Colonic mucosa (tissue), 4 donors: ENCODE measurements at places on chromosomes 4 and X.
A peak's percentile ranks its signal among the peaks of the same experiment; 100 is the strongest.

DNA sequence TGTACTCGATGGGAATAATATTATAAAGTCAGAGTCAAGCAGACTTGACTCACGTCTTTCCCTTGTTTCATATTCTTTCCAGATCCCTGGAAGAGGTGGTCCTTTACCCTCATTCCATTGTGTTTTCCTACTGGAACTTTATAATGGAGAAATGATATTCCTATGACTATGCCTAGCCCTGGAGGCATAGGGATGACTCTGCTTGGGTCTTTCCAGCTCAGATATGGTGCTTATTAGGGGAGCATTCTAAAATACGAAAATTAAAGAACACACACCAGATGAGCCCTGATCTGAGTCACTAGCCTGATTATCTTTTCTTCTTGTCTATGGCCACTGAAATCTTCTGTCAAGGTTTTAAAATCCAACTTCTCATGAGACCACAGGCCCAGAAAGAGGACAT lies 231.4 kb downstream of the ANKRD50 start:
- no peak for DNase-seq

- DNase-seq, result peak; percentile 27
Observed at GRCh38 chr4:36039026-36039425, 205.3 kb downstream of the ARAP2 start.

DNA sequence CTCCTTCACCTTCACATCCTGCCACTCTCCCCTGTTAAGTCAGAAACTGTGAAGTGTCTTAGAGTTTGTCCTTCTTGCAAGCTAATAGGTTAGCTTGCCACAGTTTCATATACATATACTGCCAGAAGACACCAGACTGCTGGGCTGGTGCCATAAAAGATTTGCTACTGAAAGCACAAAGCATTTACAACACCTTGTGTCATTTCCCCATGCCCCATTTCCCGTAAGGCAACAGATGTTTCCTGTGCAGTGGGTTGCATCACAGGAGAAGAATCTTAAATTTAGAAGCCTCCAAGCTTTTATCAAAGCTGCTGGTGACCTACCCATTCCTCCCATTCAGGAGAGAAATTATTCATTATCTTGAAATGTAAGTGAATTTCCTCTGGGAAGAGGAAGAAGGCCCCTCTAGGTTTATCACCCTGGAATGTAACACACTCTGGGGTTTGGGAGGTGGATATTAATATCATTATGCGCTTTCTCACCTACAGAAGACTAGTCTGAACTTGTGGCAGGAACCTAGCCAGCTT lies 34.5 kb upstream of the RAB33B start:
- peak; percentile 36 for DNase-seq

- no peak for DNase-seq
Observed at GRCh38 chr4:101794806-101795205, 4.3 kb downstream of the BANK1 start.

- DNase-seq, result no peak
Observed at GRCh38 chr4:91502365-91502764, 801.4 kb upstream of the GRID2 start.

- no peak for DNase-seq
Observed at GRCh38 chr4:151952137-151952536, 191.3 kb upstream of the GATB start.

GRCh38 chr4:141571362-141571761 lies 65.0 kb upstream of the IL15 start:
- DNase-seq, result no peak

GRCh38 chr4:116215622-116216021 lies 869.8 kb downstream of the TRAM1L1 start:
- DNase-seq, result no peak

GRCh38 chrX:44698357-44698756 lies 145.5 kb upstream of the DUSP21 start:
- no peak for DNase-seq

DNA sequence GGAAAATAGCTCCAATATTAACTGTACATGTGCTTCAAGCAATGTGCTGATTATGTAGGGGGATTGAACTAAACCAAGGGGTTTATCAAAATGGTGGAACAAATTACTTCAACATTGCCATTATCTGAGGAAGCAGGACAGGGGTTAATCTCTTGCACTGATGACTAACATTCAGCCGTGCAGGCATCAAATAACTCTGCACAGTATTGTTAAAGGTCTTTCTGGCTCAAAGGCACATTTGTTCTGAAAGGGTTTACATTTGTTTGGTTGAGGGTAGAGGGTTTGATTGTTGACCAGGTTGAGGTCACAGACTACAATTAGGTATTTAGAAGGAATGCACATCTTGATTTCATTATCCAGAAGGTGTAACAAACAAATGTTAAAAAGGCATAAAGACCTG lies 32.2 kb upstream of the CCSER1 start:
- no peak for DNase-seq

DNA sequence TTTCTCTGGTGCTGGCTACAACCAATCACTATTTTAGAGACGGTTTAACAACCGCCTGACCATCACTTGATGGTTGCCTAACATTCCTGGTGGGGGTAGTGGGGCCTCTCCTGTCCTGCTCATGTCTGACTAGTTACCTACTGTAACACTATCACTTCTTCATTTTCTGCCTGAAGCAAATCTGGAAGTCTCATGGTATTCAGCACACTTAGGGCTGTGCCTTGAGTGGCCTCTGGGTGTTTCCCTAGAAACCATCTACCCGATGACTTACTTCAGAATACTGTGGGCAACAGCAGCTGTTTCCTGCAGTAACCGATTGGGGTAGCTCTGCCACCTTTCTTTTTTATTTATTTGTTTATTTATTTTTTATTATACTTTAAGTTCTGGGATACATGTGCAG lies 880.1 kb upstream of the INTU start:
- no peak for DNase-seq

GRCh38 chr4:37726666-37727065 lies 40.5 kb upstream of the RELL1 start:
- no peak for DNase-seq

GRCh38 chr4:3681191-3681590 lies 85.0 kb upstream of the ADRA2C start:
- DNase-seq, result no peak

GRCh38 chr4:40256329-40256728 lies 59.5 kb downstream of the RHOH start:
- DNase-seq, result no peak

DNA sequence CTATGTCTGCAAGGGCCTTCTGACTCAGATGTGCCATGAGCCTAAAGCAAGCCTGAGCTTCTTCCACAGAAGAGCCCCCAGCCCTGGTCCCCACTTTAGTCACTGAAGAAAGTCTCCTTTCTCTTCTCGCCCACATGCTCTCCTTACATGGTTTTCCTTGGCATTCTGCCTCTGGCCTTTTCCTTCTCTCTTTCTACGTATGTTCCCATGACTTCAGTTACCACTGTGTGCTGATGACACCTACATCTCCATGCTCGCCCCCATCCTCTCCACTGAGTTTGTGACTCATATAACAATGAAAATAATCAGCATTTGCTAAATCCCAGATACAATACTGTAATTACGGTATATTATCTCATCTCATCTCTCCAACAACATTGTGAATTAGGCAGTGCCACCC lies 149.3 kb downstream of the AMMECR1 start:
- DNase-seq, result no peak

GRCh38 chrX:44733931-44734330 lies 109.9 kb upstream of the DUSP21 start:
- no peak for DNase-seq

GRCh38 chr4:8585721-8586212 lies 5.6 kb downstream of the GPR78 start:
- no peak for DNase-seq

GRCh38 chr4:98946359-98946758 lies 17.4 kb upstream of the EIF4E start:
- DNase-seq, result no peak

- no peak for DNase-seq
Observed at GRCh38 chrX:50871922-50872453, 38.5 kb upstream of the BMP15 start.

- DNase-seq, result no peak
Observed at GRCh38 chrX:20829665-20830491, 544.3 kb upstream of the CNKSR2 start.

- DNase-seq, result no peak
Observed at GRCh38 chrX:791479-792034, 161.0 kb downstream of the SHOX start.

DNA sequence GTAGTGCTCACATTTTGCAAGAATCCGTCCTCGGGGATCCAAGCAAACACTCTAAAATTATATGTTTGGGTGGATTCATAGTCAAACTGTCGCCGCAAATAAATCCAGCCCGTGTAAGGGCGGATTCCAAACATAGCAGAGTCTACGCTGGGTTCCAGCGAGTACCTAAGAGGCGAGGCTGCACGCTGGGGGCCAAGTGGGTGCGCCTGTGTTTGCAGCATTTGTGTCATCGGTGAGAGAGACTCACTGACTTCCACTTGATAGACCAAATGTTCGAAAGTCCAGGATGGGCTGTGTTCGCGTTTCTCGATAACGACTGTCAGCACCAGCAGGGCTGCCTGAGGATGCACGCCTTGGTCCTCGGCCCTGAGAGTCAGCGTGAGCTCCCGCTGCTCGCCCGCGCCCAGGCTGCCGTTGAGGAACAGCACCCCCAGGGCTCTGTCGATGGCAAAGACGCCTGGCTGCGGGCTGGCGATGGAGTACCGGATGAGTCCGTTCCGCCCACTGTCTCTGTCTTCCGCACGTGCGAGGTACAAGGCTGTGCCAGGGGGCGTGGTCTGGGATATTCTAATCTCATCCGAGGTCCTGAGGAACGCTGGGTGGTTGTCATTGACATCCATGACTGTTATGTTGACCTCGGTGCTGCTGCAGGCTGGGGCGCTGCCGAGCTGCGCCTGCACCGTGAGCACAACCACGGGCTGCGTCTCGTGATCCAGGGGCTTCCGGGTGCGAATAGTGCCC lies 158.7 kb downstream of the DCHS2 start:
- DNase-seq, result peak; percentile 20

GRCh38 chrX:106436691-106437090 lies 175.1 kb upstream of the RADX start:
- no peak for DNase-seq

DNA sequence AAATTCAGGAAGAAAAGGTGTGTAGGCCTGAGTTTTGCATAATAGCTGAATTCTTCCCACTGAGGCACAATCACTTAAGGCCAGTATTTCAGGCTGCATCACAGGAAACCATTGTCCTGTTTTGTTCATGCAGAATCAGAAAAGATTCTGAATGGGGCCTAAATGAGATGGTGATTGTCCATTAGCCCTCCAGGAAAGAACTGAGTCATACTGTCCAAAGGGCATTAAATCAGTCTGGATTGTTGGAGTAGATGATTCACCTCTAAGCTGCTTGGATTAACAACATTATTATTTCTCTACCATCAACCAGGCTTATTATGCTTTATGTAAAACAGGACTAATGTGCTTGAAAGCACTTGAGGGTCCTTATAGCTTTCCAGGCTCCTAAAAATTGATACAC lies 36.2 kb downstream of the CT47B1 start:
- DNase-seq, result no peak

GRCh38 chrX:28487818-28488217 lies 99.4 kb upstream of the IL1RAPL1 start:
- DNase-seq, result no peak

- no peak for DNase-seq
Observed at GRCh38 chrX:45889471-45889870, 655.8 kb downstream of the ZNF674 start.

DNA sequence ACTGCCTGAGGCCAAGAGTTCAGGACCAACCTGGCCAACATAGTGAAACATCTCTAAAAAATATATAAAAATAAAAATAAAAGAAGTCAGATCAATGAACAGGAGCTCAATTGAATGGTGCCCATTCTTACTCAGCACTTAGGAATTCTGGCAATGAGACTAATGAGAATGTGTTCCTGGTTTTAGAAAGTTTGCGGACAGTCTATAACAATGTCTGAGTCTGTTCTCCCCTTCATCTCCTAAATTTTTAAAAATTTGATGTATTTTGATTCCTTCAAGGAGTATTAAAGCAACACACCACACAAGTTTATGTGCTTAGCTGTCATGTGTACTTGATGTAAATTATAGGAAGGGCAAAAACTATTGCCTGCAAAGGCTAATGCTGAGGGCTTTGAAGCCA lies 30.6 kb upstream of the KCNIP4 start:
- DNase-seq, result no peak

GRCh38 chr4:74624351-74625151 lies 169.8 kb downstream of the BTC start:
- no peak for DNase-seq

DNA sequence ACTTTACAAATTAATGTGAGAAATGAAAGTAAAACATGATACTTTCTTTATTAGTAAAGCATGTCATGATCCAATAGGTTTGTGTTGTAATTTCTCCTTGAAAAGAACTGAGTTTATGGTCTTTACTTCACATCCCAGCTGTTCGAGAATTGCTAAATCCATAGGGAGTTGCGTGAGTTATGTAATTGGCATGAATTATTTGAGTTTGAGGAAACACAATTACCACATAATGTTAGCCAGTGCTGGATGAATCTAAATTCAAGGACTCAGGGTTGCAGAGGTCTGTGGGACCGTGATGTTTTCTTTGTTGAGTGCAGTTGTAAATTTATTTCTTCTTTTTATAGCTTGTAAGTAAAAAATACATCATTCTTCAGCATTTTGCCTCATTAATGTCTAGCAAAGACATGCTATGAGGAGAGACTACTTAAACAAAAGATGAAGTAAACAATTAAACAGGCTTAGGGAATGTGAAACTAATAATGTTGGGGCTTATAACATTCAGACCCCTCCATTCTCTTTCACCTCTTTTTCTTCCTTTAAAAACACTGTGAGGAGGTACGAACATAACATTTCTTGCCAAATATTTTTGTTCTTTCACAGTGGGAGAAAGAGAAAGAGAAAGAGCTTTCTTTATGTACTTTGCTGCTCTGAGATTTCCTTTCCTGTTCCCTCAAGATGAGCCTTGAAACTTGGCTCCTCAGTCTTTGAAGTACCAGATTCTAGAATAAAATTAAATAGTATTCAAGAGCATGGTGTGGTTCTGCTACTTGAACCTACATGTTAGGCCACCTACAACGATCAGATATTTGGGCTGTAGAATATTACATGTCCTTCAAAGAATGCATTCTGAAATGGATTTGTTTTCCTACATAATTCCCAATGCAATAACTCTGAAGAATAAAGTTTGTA lies 159.6 kb upstream of the ANK2 start:
- no peak for DNase-seq

DNA sequence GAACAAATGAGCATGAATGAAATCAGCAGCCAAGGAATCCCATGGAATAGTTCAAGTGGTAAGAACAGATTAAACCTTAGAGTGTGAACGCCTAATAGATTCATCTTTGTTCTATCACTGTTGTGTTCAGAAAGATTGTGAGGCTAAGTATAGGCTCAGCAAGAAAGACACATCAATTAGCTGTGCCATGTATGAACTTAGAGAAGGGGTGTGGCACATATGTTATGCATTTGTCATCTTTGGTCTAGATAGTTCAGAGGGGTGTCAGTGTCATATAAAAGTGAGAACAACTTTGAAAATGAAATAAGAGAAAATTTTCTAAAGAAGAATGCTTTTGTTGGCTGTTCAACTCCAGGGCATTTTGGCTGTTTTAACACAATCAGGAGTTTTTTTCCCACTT lies 9.4 kb downstream of the DAPP1 start:
- no peak for DNase-seq

GRCh38 chrX:153554519-153555167 lies 37.2 kb downstream of the ATP2B3 start:
- peak; percentile 74 for DNase-seq

- no peak for DNase-seq
Observed at GRCh38 chr4:1385373-1386340, 20.6 kb downstream of the NKX1-1 start.

- DNase-seq, result no peak
Observed at GRCh38 chr4:177687117-177687516, 244.9 kb upstream of the AGA start.

- DNase-seq, result no peak
Observed at GRCh38 chr4:54185044-54185780, 43.9 kb upstream of the PDGFRA start.
